Naive thymus-derived CD8-positive, alpha-beta T cell (primary cell): ENCODE measurements at places on chromosomes 7 and 10. TPM values are rescaled to one million over a fixed set of nuclear protein-coding genes. Genes with fewer than 3 reads are reported as not detected.
A peak's percentile ranks its signal among the peaks of the same experiment; 100 is the strongest.

DNA sequence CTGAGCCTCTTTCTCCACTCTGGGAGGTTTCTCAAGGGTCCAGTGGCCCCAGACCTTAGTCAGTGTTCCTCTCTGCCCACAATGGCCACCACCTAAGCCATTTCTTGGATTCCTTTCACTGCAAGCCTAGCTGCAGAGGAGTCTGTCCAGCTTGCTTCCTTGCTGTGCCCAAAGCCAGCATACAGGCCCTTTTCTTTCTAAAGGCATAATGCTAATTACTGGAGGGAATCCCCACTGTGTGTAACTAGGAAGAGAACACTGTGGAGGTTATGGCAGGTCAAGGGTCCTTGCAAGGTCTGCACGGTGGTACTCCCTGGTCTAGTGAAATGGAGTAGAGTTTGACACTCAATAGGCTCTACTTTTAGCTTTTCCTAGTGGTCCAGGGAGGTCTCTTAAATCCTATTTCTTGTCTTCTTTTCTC, 70.4 kb upstream of the CC2D2B start:
- DNase-seq = no peak
- H3K27ac ChIP-seq = no peak overlapping the region
- H3K27me3 ChIP-seq = no peaks in the 10 kb centered on the region
- no peaks in the 10 kb centered on the region for H3K4me1 ChIP-seq
- no peak overlapping the region for H3K4me3 ChIP-seq

DNA sequence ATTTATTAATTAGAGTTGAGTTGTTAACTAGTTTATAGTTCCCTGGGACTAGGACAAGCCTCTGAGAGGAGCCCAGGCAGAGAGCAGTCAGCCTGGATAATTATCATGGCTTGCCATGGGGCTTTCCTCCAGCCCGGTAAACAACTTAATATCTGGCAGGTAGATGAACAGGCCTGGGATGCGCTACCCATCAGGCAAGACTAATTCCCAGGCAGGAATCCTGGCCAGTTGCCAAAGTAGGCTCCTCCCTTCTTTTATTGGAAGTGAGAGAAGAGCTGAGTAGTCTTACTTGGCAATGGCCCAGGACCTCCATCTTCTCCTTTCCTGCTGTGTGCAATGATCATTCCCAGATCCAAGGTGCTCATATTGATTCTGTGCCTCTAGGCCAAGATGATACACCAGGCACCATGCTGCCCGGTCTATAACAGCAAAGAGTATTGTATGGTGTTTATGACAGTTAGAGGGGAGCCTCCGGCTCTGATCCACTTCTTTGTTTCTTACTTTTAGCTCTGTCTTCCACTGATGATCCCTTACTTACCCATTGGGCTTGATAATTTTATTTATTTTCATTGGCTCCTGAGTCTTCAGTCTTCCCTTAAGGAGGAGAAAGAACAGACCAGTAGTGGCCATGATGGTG, 408.7 kb downstream of the REEP3 start:
- H3K4me3 ChIP-seq = no peak overlapping the region
- H3K4me1 ChIP-seq = no peaks in the 10 kb centered on the region
- H3K36me3 ChIP-seq = no peaks in the 10 kb centered on the region

DNA sequence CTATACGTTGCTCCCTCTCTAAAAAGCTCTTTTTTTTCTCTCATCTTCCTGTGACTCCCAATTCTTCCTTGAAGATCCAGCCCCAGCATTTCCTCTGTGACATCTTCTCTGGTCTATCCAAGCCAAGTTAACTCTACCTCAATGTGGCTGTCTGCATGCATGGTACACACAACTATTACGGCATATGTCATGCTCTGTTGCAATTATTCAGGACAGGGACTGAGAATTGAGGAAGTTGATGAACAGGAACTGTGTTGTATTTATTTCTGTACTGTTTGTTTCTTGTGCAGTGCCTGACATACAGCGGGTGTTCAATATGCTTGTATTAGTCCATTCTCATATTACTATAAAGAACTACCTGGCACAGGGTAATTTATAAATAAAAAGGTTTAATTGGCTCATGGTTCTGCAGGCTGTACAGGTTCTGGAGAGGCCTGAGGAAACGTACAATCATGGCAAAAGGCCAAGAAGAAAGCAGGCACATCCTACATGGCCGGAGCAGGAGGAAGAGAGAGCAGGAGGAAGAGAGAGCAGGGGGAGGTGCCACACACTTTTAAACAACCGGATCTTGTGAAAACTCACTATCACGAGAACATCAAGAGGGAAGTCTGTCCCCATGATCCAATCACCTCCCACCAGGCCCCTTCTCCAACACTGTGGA, 6.3 kb downstream of the TRPV5 start:
- H3K27me3 ChIP-seq = no peaks in the 10 kb centered on the region
- no peak for DNase-seq
- H3K36me3 ChIP-seq = no peaks in the 10 kb centered on the region
- no peak overlapping the region for H3K4me3 ChIP-seq
- H3K27ac ChIP-seq = no peak overlapping the region

- no peaks in the 10 kb centered on the region for H3K36me3 ChIP-seq
- no peak for DNase-seq
- H3K27ac ChIP-seq = no peak overlapping the region
- peaks cover 7% of the 10 kb centered on the region for H3K27me3 ChIP-seq
Observed at GRCh38 chr10:76451911-76452310, 1020.5 kb downstream of the LRMDA start.

DNA sequence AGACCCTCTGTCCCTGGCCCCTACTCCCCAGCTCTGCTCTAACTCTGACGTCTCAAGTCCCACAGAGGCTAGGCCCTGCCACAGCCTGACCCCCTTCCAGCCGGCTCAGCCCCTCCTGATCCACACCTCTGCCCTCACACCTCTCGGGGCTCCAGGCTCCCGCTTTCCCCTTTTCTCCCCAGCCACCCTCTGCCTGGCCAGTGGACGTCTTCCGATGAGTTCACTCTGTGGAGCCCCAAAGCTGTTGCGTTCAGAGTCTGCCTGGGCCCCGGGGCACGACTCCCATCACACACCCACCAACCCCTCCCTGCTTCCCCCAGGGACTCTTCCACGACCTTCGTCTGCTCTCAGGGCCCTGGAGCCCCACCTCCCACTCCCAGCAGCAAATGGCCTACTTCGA, 18.4 kb upstream of the TBRG4 start:
- H3K27me3 ChIP-seq = no peaks in the 10 kb centered on the region
- no peaks in the 10 kb centered on the region for H3K36me3 ChIP-seq
- H3K27ac ChIP-seq = peak overlapping the region; percentile 12
- no peak for DNase-seq
- peaks cover 1% of the 10 kb centered on the region for H3K4me1 ChIP-seq
- no peak overlapping the region for H3K4me3 ChIP-seq

DNA sequence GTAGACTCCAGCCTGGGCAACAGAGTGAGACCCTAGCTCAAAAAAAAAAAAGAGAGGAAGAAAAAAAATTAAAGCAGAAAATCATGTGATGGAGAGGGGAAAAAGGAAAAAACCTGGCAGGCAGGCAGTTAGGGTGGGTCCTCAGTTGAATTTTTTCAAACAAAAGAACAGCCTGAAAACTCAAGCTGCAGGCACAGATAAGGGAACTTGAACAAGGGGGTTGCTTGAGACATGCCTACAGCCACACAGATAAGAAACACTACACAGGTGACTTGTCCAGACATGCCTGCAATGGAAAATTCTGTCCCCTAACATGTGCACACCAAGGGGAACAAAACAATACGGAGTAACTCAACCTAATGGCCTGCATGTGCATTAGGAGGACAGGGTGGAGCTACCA, 19.2 kb downstream of the VIM start:
- H3K4me3 ChIP-seq = no peak overlapping the region
- no peaks in the 10 kb centered on the region for H3K27me3 ChIP-seq
- H3K4me1 ChIP-seq = peaks cover 9% of the 10 kb centered on the region
- DNase-seq = no peak

DNA sequence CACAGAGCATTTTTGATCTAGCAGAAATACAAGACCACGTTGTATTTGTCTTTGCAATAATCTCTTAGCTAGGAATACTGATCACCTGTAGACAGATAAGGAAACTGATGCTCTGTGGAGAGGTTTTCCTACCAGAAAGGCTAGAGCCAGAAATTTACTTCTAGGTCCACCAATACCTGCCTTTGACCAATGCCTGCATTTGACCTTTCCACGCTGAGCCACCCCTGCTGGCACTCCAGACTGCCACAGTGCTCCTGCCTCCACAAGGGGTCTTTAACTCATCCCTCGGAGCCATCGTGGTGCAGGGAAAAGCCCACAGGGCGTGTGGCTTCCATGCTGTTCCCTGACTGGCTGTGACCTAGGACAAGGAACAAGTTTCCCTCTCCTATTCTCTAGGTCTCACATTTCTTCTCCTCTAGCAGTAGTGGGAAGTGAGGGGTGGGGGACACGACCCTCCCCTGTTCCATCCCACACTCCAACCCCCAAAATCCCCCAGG, 1.5 kb upstream of the ELN start:
- H3K27ac ChIP-seq = no peak overlapping the region
- H3K4me3 ChIP-seq = no peak overlapping the region
- H3K27me3 ChIP-seq = peaks cover 64% of the 10 kb centered on the region
- H3K36me3 ChIP-seq = no peaks in the 10 kb centered on the region
- no peak for DNase-seq

- no peaks in the 10 kb centered on the region for H3K36me3 ChIP-seq
- H3K27me3 ChIP-seq = no peaks in the 10 kb centered on the region
- DNase-seq = no peak
- no peak overlapping the region for H3K4me3 ChIP-seq
- H3K27ac ChIP-seq = no peak overlapping the region
Observed at GRCh38 chr7:51085034-51085692, 231.4 kb downstream of the COBL start.

DNA sequence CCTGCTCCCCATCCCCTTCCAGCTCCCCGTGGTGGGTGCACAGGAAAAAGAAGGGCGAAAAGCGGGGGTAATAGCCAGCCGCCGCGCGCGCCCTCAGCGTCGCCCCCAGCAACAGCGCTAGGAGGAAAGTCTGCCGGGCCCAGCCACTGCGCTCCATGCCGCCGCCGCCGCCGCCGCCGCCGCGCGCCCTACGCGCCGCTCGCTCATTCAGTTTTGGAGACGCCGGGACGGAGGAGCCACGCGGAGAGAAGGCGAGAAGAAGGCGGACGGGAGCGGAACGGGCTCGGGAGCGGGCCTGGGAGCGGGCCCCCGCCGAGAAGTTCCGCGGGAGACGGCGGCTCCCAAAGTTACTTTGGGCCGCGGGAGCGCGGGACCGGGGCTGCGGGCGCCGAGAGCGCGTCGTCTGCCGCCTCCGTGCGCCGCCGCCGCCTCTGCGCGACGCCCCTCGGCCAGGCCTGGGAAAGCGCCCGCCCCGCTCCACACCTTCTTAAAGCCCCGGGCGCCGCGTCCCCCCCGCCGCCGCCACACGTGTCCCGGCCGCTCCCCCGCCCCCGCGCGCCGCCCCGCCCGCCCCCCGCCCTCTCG, at the start of gene RELN:
Gene RELN (minus strand): TSS at position 459 of the 585 bp plus-strand sequence. CDS start 302 bp downstream, at position 157.
- peak within 1 kb of the TSS; percentile 68 for H3K4me3 ChIP-seq
- H3K27me3 ChIP-seq = peaks cover 23% of the 10 kb centered on the region
- H3K36me3 ChIP-seq = no peaks in the 10 kb centered on the region
- no peak within 1 kb of the TSS for H3K27ac ChIP-seq
- DNase-seq = no peak

- DNase-seq = no peak
- no peak overlapping the region for H3K27ac ChIP-seq
- H3K27me3 ChIP-seq = peaks cover 30% of the 10 kb centered on the region
- H3K4me1 ChIP-seq = no peaks in the 10 kb centered on the region
- no peaks in the 10 kb centered on the region for H3K36me3 ChIP-seq
Observed at GRCh38 chr10:14459665-14460064, 128.9 kb upstream of the FRMD4A start.

DNA sequence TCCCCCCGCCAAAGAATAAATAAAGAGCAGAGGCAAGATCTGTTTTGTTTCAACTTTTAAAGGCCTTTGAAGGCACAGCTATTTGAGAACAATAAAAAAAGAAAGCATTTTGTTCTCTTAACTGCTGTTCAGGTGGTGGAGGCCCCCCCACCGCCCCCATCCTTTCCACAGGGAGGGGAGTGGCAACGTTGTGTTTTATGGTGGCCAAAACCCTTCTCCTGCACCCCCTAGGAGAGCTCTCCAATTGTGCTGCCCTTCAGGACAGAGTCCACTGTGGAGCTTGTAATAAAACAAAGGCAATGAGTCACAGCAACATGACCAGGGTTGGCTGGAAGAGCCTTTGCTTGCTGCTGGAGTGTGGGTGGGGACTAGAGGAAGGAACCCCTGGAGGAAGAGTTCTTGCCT, 987.9 kb downstream of the KCNMA1 start:
- H3K27ac ChIP-seq = no peak overlapping the region
- H3K36me3 ChIP-seq = no peaks in the 10 kb centered on the region
- H3K4me3 ChIP-seq = no peak overlapping the region
- H3K27me3 ChIP-seq = no peaks in the 10 kb centered on the region
- H3K4me1 ChIP-seq = no peaks in the 10 kb centered on the region

- no peaks in the 10 kb centered on the region for H3K27me3 ChIP-seq
- no peak overlapping the region for H3K4me3 ChIP-seq
- DNase-seq = no peak
- peaks cover 4% of the 10 kb centered on the region for H3K4me1 ChIP-seq
- H3K27ac ChIP-seq = no peak overlapping the region
Observed at GRCh38 chr7:127953423-127954356, 77.5 kb downstream of the LRRC4 start.

- H3K36me3 ChIP-seq = no peaks in the 10 kb centered on the region
- peak; percentile 12 for DNase-seq
- H3K4me3 ChIP-seq = no peak overlapping the region
Observed at GRCh38 chr7:101589052-101589451, 40.0 kb downstream of the MYL10 start.

GRCh38 chr10:72637398-72637857, 11.5 kb upstream of the MICU1 start:
- H3K36me3 ChIP-seq = no peaks in the 10 kb centered on the region
- no peaks in the 10 kb centered on the region for H3K4me1 ChIP-seq
- H3K27ac ChIP-seq = no peak overlapping the region
- DNase-seq = no peak
- no peak overlapping the region for H3K4me3 ChIP-seq

- no peaks in the 10 kb centered on the region for H3K27me3 ChIP-seq
- no peaks in the 10 kb centered on the region for H3K4me1 ChIP-seq
- DNase-seq = no peak
Observed at GRCh38 chr10:124206616-124207015, 113.2 kb upstream of the CHST15 start.

GRCh38 chr7:75626954-75627353, 111.8 kb downstream of the HIP1 start:
- H3K27me3 ChIP-seq = no peaks in the 10 kb centered on the region
- no peak overlapping the region for H3K27ac ChIP-seq
- H3K4me1 ChIP-seq = peaks cover 27% of the 10 kb centered on the region
- no peak overlapping the region for H3K4me3 ChIP-seq
- peaks cover 16% of the 10 kb centered on the region for H3K36me3 ChIP-seq

- no peaks in the 10 kb centered on the region for H3K4me1 ChIP-seq
- H3K4me3 ChIP-seq = no peak overlapping the region
- H3K27ac ChIP-seq = no peak overlapping the region
- DNase-seq = no peak
- no peaks in the 10 kb centered on the region for H3K27me3 ChIP-seq
Observed at GRCh38 chr10:78164702-78165101, 131.0 kb downstream of the RPS24 start.

EPDR1 gene
- polyA plus RNA-seq = 1.6 TPM

LIPJ gene
- not detected for polyA plus RNA-seq

HPSE2 gene
- 0.07 TPM for polyA plus RNA-seq

SGCE gene
- polyA plus RNA-seq = 2.9 TPM

CLDN4 gene
- not detected for polyA plus RNA-seq

AOC1 gene
- not detected for polyA plus RNA-seq

PLAC9 gene
- polyA plus RNA-seq = not detected
